ENCODE measurements at places on chromosomes 7 and 10.

DNA sequence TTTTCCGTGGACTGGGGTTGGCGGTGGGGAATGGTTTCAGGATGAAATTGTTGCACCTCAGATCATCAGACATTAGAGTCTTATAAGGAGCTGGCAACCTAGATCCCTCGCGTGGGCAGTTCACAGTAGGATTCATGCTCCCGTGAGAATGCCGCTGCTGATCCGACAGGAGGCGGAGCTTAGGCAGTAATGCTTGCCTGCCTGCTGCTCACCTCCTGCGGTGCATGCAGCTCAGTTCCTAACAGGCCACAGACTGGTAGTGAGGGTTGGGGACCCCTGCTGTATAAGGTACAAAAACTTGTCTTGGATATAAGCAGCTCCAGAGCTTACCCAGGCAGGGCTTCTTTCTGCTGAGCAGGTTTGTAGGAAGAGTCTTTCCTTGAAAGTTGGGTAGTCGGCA lies 53.9 kb downstream of the SHH start:
- DNase-seq, result no peak

GRCh38 chr7:131202451-131202850 lies 125.2 kb upstream of the MKLN1 start:
- no peak for DNase-seq

DNA sequence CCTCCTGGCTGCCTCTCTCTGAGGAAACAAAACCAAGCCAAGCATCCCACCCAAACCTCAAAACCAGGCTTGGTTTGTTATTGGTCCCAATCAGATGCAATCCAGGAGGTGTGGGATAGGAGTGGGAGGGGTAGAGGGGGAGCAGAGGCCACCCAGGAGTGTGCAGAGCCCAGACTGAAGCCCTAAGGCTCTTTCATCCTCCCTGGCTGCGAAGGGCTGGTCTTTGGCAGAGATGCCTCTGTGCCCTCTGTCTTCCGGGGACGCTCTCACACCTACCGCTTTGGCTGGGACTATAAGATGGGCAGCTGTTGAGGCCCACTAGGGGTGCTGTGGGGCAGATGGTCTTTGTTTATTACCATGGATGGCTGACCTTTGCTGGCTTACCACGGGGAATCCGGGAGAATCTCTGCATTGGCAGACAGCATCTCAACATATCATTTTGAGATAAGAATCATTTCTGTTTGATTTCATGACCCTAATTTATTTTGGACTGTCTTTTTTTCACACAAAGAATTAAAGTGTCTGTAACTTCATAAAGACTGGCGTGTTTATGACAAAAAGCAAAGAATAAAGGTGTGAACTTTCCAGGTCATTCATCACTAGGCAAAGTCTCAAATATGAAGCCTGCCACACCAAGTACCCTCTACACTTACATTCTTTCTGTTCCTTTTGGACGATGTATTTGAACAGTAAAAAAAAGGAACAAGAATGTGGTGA lies 6.5 kb upstream of the DENND2A start:
- peak; percentile 64 for DNase-seq

DNA sequence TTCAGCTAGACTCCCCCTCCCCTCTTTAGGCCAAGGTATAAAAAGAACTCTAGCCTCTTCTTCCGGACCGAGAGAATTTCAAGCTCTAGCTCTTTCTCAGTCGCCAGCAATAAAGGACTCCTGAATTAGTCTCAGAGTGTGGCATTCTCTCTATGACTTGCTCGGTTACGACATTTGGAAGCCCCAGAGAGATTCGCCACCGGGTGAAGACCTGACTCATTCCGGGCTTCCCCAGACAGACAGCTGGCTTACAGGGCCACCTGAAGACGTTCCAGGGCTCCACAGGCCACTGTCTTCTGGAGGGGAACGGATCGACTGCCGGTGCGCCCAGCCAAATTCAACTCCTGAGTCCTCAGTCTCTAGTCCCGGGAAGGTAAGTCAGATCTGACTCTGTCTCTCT lies at the start of gene AKR1B15:
TSS of gene AKR1B15 (plus strand) at position 234 of the 400 bp plus-strand sequence. CDS start 15,510 bp downstream, outside the sequence.
- peak; percentile 14 for DNase-seq

DNA sequence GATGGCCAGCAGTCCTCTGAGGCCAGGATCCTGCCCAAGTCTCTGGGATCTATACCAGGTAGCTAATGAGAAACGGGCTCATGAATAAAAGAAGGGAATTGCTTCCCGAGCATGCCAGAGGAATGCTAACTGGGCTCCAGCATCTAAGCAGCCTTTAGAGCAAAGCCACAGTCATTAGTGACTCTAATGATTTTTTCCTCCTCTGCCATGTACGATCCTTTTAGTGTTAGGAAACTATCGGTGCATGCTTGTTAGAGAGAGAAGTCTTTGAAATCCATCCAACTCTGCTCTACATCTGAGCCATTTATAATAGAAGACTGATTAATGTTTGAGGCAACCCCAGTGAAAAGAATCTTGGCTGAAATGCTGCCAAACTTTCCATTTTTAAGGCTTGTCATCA lies 124.9 kb upstream of the TCERG1L start:
- DNase-seq, result no peak

- no peak for DNase-seq
Measured at GRCh38 chr10:58451193-58451889, 61.3 kb upstream of the BICC1 start.

GRCh38 chr10:89118091-89118490 lies 89.0 kb downstream of the CH25H start:
- no peak for DNase-seq

GRCh38 chr10:121680879-121681655 lies 82.8 kb upstream of the FGFR2 start:
- no peak for DNase-seq

- no peak for DNase-seq
Measured at GRCh38 chr10:78729366-78729765, 339.4 kb upstream of the ZMIZ1 start.

DNA sequence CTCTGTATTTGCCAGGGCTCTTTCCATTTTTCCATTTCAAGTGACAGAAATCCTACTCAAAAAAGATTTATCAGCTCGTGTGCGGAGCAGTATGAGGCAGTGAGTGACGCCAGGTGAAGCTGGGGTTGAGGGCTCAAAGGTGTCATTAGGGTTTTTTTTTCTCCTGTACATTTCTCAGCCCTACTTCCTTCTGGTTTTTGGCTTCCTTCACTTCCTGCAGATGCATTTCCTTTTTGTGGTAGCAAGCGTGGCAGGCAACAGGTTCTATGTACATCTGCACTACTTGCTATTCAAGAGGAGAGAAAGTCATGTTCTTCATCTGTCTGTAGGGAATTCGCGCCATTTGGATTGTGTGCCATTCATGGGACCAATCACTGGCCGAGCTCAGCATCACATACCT lies 52.8 kb upstream of the AOAH start:
- no peak for DNase-seq

GRCh38 chr10:17963431-17963830 lies 11.7 kb downstream of the SLC39A12 start:
- DNase-seq, result no peak

DNA sequence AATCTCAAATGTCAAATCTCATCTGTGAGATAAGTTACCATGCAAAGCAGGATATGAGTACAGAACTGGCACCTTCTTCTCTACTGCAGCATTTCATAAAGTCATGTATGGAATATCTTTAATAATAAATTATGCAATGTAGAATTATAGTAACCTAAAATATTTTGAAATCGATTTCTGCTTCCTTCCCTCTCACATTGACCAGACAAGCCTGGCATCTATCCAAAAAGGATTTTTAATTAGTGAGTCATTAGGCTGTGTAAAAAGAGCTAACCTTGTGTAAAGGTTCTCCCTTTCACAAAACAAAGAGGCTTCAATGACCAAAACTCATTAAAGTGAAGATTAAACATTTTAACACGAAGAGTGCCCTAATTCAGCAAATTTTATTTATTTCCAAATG lies 48.8 kb upstream of the EXOC6 start:
- DNase-seq, result no peak

DNA sequence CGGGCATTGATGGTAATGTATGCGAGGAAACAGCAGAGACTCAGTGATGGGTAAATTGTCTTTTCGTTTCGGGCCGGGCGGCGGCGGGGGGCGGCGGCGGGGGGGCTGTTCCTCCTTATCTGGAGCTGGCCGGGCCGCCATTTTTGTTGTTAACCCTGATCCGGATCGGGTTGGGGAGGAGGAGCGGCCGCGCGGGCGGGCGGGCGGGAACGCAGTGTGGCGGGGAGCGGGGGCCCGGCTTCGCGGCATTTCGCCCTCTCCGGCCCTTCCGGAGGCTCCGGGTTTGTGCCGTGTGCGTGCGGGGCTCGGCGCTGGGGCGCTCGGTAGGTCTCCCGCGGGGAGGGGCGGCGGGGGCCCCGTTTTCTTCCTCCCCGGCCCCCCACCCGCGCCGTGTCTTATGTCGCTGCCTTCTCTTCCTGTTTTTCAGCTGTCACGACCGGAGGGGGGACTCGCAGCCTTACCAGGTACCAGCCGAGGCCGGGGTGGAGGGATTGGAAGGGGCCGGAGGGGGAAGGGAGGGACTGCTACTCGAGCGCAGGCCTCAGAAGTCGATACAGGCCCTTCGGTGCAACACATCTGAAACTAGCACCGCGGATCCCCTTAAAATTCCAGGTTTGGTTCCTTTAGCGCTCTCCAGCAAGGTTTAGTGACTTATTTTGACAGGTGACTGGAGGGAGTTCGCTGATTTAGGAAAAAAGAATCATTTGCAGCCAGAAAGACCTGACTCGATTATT lies 820 bp downstream of the WAC start:
- DNase-seq, result peak; percentile 74

DNA sequence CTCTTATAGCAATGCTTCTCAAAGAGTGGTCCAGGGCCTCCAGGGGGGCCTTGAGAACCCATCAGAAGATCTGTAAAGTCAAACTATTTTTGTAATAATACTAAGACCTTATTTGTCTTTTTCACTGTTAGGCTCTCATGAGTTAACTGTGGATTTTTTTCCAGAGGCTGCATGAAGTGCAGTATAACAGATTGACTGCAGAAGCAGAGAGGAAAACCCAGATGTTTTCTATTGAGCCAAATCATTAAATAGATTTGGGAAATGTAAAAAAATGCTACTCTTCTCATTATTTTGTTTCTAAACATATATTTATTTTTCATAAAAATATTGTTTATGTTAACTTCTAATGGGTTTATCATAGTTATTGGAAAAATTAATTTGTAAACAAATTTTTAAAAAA lies 589.0 kb upstream of the LRRTM3 start:
- no peak for DNase-seq

GRCh38 chr7:158101821-158102450 lies 485.7 kb downstream of the PTPRN2 start:
- no peak for DNase-seq

DNA sequence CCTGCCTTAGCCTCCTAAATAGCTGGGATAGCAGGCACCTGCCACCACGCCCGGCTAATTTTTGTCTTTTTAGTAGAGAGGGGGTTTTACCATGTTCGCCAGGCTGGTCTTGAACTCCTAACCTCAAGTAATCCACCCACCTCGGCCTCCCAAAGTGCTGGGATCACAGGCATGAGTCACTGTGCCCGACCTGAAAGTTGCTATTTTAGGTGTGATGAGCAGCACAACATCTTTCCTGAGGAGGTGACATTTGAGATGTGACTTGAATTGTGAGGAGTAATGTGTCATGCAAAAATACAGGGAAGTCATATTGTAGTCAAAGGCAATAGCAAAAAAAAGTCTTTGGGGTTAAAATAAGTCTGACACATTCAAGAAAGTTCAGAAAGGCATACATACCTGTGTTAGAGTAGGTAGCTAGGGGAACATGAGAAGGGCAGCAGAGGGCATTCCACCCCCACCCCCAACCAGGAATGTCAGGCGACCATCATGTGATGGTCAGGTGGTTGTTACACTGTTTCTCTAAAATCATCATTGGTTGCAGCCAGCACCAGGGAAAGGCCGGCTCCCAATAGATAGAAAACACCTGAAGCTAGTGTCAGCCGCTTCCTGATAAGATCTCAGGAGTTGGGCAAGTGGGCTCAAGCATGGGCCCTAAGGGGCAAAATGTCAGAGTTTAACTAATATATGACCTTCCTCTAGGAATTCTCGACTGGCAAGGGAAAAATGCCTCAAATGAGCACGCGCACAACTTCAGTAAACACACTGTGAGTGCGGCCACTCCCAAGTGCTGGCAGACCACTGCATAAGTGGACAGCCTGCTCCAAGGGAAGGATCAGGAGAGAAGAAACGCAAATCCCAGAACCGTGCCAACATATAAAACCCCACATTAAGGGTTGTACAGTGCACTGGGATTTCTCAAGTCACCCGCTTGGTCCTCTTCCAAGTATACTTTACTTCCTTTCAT lies at the start of gene TACC2:
TSS of gene TACC2 (plus strand) at position 803 of the 964 bp plus-strand sequence. CDS start 32,819 bp downstream, outside the sequence.
- DNase-seq, result no peak

- no peak for DNase-seq
Measured at GRCh38 chr7:130458257-130458656, 17.4 kb upstream of the CEP41 start.

GRCh38 chr10:109993551-109994330 lies 14.0 kb upstream of the ADD3 start:
- no peak for DNase-seq

DNA sequence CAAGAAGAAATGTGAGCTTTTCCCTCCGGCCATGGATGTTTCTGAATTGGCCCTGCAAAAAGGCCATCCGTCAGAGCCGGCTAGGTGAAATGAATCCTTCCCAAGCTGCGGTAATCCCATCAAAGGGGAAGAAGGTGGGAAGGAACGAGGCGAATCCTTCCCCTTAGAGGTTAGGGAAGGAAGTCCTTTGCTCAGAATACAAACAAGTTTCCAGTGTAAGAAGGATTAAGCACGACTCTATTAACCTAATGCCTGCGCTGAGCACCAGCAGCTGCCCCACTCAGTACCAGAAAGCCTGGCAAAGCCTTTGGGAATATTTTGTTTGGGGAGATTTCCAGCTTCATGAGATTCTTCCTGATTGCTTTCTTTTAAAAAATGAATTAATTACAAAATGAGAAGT lies 42.8 kb downstream of the CLRN3 start:
- DNase-seq, result no peak

- no peak for DNase-seq
Measured at GRCh38 chr10:269440-270074, 134.3 kb downstream of the ZMYND11 start.

DNA sequence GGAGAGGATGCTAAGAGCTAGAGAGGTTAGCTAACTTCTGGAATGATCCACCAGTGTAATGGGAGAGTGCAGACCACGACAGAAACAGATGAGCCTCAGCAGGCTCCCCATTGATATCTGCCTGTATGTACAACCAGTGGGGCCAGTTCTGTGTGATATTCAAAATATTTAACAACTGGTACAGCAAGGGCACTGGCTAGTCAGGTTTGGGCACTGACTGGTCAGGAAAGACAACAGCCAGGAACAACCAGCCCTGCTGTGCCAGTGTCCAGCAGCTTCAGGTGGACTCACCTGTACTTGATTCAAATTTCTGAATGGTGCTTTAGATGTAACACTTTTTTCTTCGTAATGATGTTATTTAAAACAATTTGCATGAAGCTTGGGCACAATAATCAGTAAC lies 5.9 kb upstream of the TRIL start:
- DNase-seq, result no peak
